ENCODE measurements at places on chromosomes 2 and 18. TPM values are rescaled to one million over a fixed set of nuclear protein-coding genes. Genes with fewer than 3 reads are reported as not detected.

- no peak overlapping the region for H3K4me3 ChIP-seq
- H3K27ac ChIP-seq = no peak overlapping the region
- H3K36me3 ChIP-seq = no peaks in the 10 kb centered on the region
- DNase-seq = no peak
- H3K4me1 ChIP-seq = no peaks in the 10 kb centered on the region
- no peaks in the 10 kb centered on the region for H3K27me3 ChIP-seq
Observed at GRCh38 chr2:63805412-63805811, 36.3 kb upstream of the UGP2 start.

GRCh38 chr2:184610891-184611290, 12.6 kb downstream of the ZNF804A start:
- DNase-seq = no peak
- H3K4me1 ChIP-seq = no peaks in the 10 kb centered on the region
- H3K27ac ChIP-seq = no peak overlapping the region
- H3K36me3 ChIP-seq = no peaks in the 10 kb centered on the region

- no peaks in the 10 kb centered on the region for H3K36me3 ChIP-seq
- no peak overlapping the region for H3K27ac ChIP-seq
- DNase-seq = no peak
- H3K4me3 ChIP-seq = no peak overlapping the region
Observed at GRCh38 chr2:57575700-57576268, 470.8 kb upstream of the VRK2 start.

The CCDC148 gene
- not detected for total RNA-seq

DNA sequence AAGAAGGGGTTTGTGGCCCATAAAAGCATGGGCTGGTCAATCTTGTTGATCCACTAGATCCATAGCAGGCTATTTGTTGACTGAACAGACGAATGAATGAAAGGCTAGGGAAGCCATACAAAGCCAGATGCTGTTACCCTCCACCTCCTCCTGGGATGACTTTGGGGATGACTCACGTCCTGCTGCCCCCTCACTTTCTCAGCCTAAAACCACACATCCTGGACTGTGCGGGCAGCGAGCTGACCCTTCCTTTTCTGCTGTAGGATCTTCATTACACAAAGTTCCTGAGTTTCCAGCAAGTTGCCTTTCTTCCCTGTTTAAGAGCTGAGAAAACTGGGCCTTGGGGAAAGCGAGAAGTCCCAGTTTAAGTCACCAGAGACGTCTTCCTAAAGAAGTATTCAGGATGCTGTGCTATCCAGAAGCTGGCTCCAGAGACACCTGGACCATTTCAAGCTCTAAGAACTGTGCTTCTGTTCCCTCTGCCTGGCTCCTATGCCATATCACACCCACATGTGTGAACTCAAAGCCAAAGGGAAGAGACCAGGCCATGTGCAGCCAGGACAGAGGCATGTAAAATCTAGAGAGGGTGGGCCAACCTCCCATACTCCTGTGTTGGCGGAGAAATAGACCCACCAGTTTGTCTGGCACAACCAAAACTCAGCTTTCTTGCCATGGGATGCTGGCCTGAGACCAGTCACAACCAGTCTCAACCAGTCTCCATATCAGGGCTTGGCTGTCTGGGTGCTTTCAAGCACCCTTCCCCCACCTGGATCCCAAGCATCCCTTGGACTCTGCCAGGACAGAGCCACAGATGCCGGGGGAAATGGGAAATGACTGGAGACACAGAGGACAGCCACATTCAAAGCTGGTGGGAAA, 4.7 kb upstream of the SLC20A1 start:
- peaks cover 10% of the 10 kb centered on the region for H3K27me3 ChIP-seq
- peaks cover 13% of the 10 kb centered on the region for H3K36me3 ChIP-seq
- no peak for DNase-seq
- H3K4me3 ChIP-seq = no peak overlapping the region
- H3K27ac ChIP-seq = no peak overlapping the region

- no peaks in the 10 kb centered on the region for H3K36me3 ChIP-seq
- H3K27ac ChIP-seq = no peak overlapping the region
- DNase-seq = no peak
- H3K4me1 ChIP-seq = no peaks in the 10 kb centered on the region
- peaks cover 4% of the 10 kb centered on the region for H3K27me3 ChIP-seq
- no peak overlapping the region for H3K4me3 ChIP-seq
Observed at GRCh38 chr2:238965371-238966071, 117.6 kb downstream of the TWIST2 start.

DNA sequence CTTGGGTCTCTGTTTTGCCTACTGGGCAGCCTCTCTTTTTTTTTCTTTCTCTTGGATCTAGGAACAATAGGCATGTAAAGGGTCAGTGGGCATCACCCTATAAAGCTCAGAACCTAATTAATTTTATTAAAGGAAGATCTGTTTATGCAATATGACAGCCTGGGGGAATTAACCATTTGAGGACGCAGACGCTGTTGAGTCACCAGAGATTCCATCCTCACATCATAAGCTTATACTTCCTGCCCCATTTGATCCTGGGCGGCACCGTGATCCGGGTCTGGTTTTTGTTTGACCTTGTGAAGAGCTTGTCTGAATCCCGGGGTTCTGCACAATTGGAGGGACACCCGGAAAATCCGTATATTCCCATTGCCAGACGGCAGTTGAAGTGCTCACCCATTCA, 16.8 kb upstream of the BCL11A start:
- no peaks in the 10 kb centered on the region for H3K36me3 ChIP-seq
- H3K27me3 ChIP-seq = peaks cover 56% of the 10 kb centered on the region
- DNase-seq = no peak
- no peak overlapping the region for H3K27ac ChIP-seq
- no peak overlapping the region for H3K4me3 ChIP-seq
- peaks cover 3% of the 10 kb centered on the region for H3K4me1 ChIP-seq

The IL1R2 gene
- total RNA-seq = not detected

GRCh38 chr2:70645733-70646419, 92.2 kb upstream of the TGFA start:
- H3K4me3 ChIP-seq = no peak overlapping the region
- H3K36me3 ChIP-seq = no peaks in the 10 kb centered on the region
- H3K27ac ChIP-seq = no peak overlapping the region
- no peak for DNase-seq
- H3K4me1 ChIP-seq = no peaks in the 10 kb centered on the region

DNA sequence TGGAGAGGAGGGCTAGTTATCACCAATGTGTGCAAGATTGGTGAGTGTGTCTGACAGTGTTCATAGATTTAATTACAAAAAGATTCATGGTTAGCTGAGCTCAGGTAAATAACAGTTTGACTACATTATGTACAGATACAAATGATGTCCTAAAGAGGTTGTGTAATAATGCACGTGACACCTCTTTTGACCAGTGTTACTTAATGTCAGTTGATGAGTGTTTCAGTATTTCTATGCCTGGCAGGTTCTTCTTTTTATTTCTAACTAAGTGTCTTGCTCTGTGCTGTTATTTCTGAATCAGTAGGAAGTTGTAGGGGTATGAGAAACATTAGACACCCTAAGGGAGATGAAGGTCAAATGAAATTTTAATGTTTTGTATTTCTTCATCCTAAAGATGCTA, 7.9 kb upstream of the INHBB start:
- H3K27me3 ChIP-seq = peaks cover 48% of the 10 kb centered on the region
- no peak for DNase-seq
- no peak overlapping the region for H3K4me3 ChIP-seq
- no peak overlapping the region for H3K27ac ChIP-seq

DNA sequence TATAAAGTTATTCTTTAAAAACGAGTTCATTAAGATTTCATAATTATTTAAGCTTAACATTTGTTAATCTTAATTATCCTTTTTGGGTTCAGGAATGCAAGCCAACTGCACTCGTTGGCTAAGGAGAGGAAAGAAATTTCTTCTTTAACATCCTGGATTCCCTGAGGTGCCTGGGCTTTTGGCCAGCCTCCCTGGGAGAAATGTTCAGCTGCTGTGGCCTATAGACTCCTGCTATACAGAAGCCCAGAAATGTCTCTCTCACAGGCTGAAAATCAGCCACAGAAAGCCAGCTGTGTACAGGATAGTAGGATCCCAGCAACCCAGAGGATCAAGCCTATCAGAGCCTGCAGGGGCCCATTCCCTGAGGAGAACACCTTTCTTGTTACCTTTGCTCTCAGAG, 430.3 kb downstream of the XIRP2 start:
- no peak overlapping the region for H3K4me3 ChIP-seq
- H3K27ac ChIP-seq = no peak overlapping the region
- no peak for DNase-seq

- DNase-seq = peak; percentile 64
- H3K4me3 ChIP-seq = no peak overlapping the region
- no peaks in the 10 kb centered on the region for H3K4me1 ChIP-seq
- H3K27ac ChIP-seq = no peak overlapping the region
- H3K36me3 ChIP-seq = no peaks in the 10 kb centered on the region
- H3K27me3 ChIP-seq = peaks cover 5% of the 10 kb centered on the region
Observed at GRCh38 chr2:223727562-223727961, 109.8 kb downstream of the AP1S3 start.

DNA sequence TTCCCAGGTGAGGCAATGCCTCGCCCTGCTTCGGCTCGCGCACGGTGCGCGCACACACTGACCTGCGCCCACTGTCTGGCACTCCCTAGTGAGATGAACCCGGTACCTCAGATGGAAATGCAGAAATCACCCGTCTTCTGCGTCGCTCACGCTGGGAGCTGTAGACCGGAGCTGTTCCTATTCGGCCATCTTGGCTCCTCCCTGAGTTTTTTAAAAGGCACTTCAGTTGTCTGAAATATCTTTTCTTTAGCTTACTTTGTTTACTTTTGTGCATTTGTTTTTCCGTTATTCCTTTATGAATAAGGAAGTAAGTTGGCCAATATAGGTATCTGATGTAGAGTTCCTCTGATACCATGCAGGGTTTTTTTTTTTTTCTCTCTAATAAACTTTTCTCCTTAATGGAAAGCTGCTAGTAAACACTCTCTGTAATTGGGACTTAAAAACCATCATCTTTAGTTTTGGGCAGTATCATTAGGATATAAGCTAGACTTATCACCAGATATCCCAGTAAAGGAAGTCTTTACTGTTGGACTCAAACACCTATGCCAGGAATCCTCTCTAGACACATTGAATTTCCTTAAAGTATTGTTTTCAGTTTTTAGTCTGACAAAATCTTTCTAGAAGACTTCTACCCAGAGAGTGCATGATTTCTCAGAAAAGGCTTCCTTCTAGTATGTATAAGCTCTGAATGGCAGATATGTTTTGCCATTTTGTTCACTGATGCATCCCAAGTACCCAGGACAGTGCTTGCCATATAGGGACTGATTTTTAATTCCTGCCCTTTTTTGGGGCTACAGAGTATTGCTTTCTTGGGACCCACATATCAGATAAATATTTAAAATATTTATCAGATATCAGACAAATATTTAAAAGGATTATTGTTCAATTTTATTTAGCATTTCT, 35.8 kb upstream of the DYSF start:
- no peaks in the 10 kb centered on the region for H3K27me3 ChIP-seq
- H3K4me3 ChIP-seq = peak overlapping the region; percentile 81
- H3K27ac ChIP-seq = peak overlapping the region; percentile 75
- DNase-seq = no peak
- H3K36me3 ChIP-seq = peaks cover 4% of the 10 kb centered on the region

The IL1RN gene
- not detected for total RNA-seq
